ENCODE measurements at places on chromosomes 4 and X. TPM values are rescaled to one million over a fixed set of nuclear protein-coding genes. Genes with fewer than 3 reads are reported as not detected.
A peak's percentile ranks its signal among the peaks of the same experiment; 100 is the strongest.

DNA sequence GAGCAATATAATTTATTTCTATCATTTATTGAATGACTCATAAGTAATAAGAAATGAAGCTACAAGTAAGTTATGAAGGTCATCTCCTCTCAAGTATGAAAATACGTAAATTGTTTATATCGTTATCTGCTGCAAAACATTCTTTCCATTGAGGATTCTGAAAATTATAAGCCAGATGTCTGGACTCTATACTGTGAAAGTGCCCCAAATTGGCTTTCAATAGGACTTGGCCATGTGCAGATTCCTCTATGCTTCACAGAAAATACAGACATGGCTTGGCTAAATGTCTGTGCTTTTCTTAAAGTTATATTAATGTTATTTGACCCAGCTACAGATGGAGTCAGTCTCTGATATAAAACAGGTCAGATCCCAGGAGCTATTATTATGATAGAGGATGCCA, 2109.9 kb upstream of the AGA start:
- no peak overlapping the region for H3K27ac ChIP-seq
- H3K4me3 ChIP-seq: no peak overlapping the region
- no peaks in the 10 kb centered on the region for H3K27me3 ChIP-seq
- H3K4me1 ChIP-seq: peaks cover 2% of the 10 kb centered on the region
- no peak for DNase-seq
- H3K36me3 ChIP-seq: peaks cover 3% of the 10 kb centered on the region

- no peak overlapping the region for H3K27ac ChIP-seq
- peak; percentile 29 for DNase-seq
- no peaks in the 10 kb centered on the region for H3K27me3 ChIP-seq
- H3K4me1 ChIP-seq: no peaks in the 10 kb centered on the region
- no peaks in the 10 kb centered on the region for H3K36me3 ChIP-seq
- H3K4me3 ChIP-seq: no peak overlapping the region
Observed at GRCh38 chrX:130330706-130331105, 9.0 kb upstream of the SLC25A14 start.

DNA sequence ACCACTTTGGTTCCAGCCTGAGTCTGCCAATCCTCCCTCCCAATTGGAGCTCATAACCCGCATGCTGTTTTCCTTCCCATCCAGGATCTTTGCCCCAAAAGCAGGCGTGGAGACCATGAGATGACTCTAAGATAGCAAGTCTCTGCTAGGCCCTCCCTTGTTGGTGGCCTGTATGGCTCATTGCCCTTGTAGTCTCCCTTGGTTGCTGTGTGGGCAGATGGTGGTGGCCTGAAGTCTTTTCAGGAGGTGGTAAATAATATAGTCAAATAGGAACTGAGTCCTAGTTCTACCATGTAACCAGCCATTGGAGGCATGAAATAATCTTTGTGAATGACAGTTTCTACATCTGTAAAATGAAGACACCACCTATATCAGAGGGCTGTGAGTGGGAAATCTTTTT, 1.2 kb downstream of the ATP6AP1 start:
- no peaks in the 10 kb centered on the region for H3K27me3 ChIP-seq
- peaks cover 9% of the 10 kb centered on the region for H3K36me3 ChIP-seq
- DNase-seq: no peak

GRCh38 chr4:57501720-57502119, 391.5 kb upstream of the IGFBP7 start:
- DNase-seq: no peak
- H3K36me3 ChIP-seq: no peaks in the 10 kb centered on the region
- H3K27ac ChIP-seq: peak overlapping the region; percentile 9

DNA sequence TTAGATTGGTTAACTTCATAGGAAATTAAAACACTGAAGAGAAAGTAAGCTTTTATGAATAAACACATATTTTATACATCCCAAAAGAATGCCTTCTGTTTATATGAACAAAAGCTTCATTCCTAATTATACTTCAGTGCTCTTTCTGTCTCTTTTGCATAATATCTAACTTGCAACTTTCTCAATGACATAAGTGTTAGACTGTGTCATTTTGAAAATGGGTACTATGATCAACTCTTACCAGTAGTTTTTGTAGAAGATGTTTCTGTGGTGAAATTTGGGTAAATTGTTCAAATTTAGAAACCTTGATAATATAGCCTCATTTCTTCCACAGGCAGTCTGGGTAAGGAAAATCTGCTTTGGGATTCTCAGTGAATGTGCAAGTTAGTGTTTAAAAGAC, 991.4 kb downstream of the CCSER1 start:
- no peaks in the 10 kb centered on the region for H3K36me3 ChIP-seq
- no peak overlapping the region for H3K27ac ChIP-seq
- H3K4me1 ChIP-seq: peaks cover 2% of the 10 kb centered on the region
- no peaks in the 10 kb centered on the region for H3K27me3 ChIP-seq
- DNase-seq: no peak

DNA sequence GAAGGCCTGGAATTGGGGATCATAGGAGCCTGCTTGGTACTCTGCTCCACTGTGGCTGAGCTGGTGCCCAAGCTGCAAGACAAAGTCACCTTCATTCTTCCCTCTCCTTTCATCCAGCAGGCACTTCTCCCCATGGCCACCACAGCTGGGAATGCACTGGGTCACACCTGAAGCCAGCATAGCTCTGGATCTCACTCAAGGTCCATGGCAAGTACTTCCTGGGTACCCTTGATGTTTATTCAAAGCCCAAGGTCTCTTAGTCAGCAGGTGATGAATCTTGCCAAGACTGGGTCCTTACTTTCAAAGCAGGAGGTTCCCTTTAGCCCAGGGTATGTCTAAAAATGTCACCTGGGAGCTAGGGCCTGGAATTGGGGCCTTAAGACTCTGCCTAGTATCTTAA, 4.9 kb upstream of the SLC4A4 start:
- H3K27me3 ChIP-seq: no peaks in the 10 kb centered on the region
- peak overlapping the region; percentile 26 for H3K4me3 ChIP-seq
- peak overlapping the region; percentile 19 for H3K27ac ChIP-seq
- H3K36me3 ChIP-seq: peaks cover 45% of the 10 kb centered on the region

DNA sequence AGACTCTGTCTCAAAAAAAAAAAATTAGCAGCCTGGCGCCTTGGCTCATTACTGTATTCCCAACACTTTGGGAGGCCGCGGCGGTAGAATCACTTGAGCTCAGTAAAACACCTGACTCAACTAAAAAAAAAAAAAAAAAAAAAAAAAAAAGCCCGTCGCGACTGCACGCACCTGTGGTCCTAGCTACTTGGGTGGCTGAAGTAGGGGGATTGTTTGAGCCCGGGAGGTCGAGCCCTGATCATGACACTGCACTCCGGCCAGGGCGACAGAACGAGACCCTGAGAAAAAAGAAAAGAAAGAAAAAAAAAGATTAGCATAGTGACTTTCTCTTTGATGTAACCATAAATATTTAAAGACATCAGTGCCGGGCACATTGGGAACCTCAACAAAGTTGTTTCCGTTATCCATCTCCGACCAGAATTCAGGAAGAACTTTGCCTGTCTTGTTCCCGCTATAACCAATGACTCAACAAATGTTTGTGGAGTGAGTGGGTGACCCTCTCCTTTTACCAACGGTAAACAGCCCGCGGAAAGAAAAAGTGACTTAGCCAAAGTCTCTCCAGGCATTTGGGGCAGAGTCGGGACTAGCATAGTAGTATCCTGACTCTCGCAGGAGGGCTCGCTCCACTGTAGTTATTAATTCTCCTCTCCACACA, 553 bp upstream of the MED28 start:
- peak overlapping the region; percentile 93 for H3K4me3 ChIP-seq
- peak; percentile 13 for DNase-seq
- peaks cover 4% of the 10 kb centered on the region for H3K36me3 ChIP-seq
- H3K27ac ChIP-seq: peak overlapping the region; percentile 96

The SYTL5 gene
- total RNA-seq: 9.7 TPM

DNA sequence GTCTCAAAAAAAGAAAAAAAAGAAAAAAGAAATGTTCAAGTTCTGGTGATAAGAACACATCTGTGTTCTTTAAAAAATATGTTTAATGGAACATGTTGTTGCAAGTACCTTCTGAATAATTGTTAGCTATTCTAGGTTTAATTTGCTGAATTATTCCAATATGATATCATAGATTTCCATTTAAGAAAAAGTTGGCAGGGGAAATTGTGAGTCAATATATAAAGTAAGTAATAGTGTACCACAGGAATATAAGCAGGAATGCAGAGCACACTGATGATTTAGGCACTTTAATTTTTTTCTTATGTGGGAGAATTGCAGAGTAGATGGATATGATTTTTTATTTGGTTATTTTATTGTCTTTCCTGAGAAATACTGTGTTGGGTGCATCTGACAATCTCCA, 190.7 kb downstream of the RPA4 start:
- H3K27me3 ChIP-seq: no peaks in the 10 kb centered on the region
- no peaks in the 10 kb centered on the region for H3K4me1 ChIP-seq
- H3K36me3 ChIP-seq: no peaks in the 10 kb centered on the region
- no peak overlapping the region for H3K27ac ChIP-seq

The FRMPD4 gene
- total RNA-seq: 0.10 TPM

DNA sequence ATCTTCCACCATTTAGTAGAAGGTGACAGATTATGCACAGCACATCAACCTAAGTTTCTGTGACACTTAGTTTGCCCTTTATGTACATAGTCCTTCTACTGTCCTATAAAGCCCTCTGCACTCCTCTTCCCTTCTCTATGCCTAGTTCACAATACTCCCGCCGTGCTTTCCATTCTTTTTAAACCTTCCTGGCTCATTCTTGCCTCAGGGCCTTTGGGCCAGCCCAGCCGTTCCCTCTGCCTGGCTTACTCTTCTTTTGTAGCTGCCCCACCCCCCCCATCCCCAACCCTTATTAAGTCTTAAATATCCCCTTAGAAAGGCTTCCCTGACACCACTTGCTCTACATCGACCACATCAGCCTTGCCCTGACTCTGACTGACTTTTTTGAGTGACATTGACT, 33.0 kb downstream of the SGMS2 start:
- DNase-seq: no peak
- H3K4me3 ChIP-seq: no peak overlapping the region
- no peaks in the 10 kb centered on the region for H3K27me3 ChIP-seq
- H3K36me3 ChIP-seq: no peaks in the 10 kb centered on the region
- H3K27ac ChIP-seq: peak overlapping the region; percentile 72

The LDB2 gene
- 0.82 TPM for total RNA-seq

The TCEAL1 gene
- total RNA-seq: 18.9 TPM

The PCDH7 gene
- total RNA-seq: 17.2 TPM

The CDKL2 gene
- 3.0 TPM for total RNA-seq

The SULT1E1 gene
- 15.3 TPM for total RNA-seq

The BCLAF3 gene
- 13.9 TPM for total RNA-seq
